ENCODE measurements at places on chromosomes 1 and 21.

GRCh38 chr1:51610637-51611036 lies 6.3 kb upstream of the OSBPL9 start:
- no peak for DNase-seq

DNA sequence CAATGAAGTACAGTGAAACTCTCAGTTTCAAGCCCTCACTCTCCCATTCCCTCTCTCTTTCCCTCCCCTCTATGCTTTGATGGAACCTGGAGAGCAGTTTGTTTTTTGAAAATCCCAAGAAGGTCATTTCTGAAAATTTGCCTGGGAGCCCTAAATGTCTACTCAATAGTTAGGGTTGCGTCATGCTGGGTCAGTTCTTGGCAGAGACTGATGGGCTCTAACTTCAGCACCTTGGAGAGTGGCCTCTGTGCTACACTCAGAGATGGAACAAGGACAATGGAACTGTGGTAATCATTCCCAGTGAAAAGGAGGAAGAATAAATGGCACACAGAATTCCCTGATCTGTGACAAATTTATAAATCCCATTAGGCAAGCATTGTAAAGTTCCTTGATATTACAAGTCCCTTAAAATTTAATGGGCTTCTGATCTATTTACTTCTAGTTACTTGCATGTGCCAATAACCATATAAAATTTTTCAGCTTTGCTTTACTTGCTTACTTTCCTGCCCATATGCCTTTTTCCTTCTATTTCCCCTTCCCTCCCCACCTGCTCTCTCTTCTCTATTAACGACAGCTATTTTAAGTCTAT lies 182.9 kb upstream of the KCND3 start:
- no peak for DNase-seq

- no peak for DNase-seq
Observed at GRCh38 chr1:99180915-99181314, 83.4 kb upstream of the PLPPR4 start.

DNA sequence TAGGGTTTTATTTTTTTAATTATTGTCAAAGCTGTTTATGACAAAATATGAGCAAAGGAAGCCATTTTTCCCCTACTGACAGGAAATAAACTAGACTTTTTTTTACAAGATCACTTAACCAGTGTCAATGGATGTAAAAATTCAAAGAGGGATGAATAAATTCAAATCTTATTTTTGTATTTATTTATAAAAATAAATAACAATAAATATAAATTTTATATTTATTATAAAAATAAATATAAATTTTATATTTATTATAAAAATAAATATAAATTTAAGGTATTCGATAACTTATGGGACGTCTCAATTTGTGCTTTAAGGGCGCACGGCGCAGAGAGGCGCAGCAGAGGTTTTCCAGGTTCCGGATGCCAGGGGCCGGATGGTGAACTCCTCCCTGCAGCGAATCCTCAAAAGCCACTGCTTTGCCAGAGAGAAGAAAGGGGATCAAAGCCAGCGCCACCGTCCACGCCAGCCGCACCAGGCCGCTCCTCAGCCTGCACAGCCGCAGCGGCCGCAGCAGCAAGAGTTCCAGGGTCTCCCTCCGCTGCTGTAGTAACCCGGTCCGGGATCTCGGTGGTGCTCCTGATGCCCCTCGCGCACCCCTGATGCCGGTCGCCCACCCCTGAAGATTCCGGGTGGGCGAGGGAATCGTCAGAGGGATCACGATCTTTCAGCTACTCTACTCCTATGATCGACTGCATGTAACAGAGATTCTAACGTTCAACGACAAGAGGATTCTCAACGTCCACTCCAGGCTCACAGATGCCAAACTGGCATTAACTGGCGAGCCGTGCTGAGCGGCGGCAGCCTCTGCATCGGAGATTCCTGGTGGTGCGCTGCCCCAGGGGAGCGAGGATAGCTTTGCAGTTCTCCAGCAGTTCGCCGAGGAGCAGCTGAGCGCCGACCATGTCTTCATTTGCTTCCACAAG lies 28.5 kb upstream of the RLF start:
- DNase-seq = no peak

DNA sequence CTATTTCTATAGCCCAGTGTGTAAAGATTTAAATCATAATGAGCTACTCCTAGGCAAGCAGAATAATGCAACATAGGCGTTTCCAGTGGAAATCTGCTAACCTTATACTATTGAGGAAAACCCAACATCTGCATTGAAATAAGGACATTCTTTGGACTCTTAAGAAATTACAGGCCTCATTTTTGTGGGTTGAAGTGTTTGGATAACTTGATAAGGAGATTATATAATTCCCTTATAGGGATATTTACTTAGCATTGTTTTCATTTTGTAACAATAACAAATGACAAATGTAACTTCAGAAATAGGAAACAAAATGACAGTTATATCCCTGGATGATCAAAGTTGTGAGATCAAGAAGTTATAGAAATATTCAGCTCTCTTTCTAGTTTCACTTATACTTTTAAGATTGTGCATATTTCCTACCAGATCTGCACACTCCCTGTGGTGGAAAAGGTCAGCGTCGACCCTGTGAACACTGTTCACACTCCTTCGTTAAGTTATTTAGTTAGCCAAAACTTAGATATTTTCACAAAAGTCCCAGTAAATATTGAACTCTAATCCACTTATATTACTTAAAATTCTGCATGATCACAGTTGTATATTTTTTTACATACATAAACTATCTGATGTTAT lies 284.4 kb upstream of the C1orf105 start:
- no peak for DNase-seq

DNA sequence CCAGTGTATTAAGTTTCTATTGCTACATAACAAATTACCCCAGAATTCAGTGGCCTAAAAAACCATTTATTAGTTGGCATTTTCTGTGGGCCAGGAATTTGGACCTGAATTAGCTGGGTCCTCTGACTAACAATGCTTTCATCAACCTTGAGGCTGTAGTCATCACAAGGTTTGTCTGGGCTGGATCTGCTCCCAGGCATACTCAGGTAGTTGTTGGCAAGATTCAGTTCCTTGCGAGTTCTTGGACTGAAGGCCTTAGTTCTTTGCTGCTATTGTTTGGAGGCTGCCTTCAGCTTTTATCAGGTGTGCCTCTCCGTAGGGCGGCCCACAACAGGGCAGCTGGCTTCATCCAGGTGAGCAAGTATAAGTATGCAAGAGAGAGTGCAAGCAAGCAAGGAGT lies 31.4 kb upstream of the DEPDC1 start:
- DNase-seq = no peak

DNA sequence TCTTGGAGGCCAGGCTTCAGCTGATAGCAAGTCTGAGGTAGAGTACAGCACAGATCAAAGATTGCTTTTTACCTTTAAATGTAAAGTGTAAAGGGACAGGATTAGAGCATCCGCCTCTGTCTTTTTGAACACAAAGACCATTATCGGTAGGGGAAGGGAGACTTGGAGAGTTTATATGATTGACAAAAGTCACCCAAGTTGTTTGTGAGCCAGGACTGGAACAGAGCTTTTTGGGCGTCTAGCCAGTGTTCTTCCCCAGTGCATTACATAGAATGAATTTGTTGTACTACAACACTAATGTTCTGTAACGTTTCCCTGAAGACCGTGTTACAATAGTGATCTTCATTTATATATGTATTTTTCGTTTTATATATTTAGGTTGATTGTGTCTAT lies 9.3 kb upstream of the PIGC start:
- DNase-seq = no peak

DNA sequence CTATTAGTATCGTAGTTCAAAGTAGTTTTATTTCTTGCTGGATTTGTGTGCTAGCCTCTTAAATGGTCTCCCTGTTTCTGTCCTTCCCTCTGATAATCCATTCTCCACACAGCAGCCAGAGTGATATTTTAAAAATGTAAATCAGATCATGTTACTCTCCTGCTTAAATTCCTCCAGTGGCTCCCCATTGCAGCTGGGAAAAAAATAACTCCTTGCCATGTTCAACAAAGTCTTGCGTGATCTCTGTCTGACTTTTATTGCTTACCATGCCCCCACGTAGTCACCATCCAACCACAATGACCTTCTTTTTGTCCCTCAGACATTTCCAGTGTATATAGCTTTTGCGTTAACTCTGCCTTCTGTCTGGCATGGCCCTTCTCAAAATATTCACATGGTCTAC lies 178.8 kb downstream of the FGGY start:
- no peak for DNase-seq

GRCh38 chr1:47514229-47514628 lies 76.4 kb downstream of the FOXD2 start:
- DNase-seq = no peak

GRCh38 chr1:227263869-227264268 lies 54.4 kb downstream of the CDC42BPA start:
- DNase-seq = no peak

DNA sequence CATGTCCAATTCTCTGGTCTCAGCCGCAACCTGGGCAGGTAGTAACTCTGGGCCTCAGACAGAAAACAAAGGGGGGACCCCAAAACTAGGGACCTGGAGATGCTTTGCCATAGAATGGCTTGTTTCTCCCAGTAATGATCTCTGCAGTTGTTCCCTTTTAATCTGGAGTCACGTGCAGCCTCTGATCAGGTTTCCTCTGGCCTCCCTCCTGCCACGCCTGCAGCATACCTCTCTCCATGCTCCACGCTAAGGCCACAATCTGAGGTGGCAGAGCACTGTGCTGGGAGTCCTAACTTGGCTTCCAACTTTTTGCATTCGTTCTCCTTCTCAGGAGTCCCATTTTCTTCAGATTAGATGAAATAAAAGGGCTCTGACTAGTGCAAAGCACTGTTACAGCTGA lies 1.9 kb downstream of the PABPC4 start:
- no peak for DNase-seq

- no peak for DNase-seq
Observed at GRCh38 chr1:53176452-53177208, 20.0 kb upstream of the CPT2 start.

DNA sequence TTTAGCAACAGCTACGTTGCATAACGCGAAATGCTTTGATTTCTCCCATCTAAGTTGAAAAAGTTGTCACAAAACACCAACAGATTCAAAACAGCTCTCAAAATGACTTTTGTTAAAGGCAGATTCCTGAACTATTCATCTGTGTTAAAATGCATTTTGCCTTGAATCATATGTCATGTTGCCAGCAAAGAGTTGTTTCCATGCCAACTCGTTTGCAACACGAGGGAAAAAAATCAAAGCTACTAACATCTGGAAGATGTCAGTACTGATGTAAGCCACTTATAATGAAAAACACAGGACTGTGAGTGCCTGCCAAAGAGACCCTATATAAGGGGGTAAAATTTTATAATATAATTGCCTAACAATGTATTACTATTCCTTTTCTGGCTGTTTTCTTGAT lies 182.7 kb upstream of the PTBP2 start:
- DNase-seq = no peak

DNA sequence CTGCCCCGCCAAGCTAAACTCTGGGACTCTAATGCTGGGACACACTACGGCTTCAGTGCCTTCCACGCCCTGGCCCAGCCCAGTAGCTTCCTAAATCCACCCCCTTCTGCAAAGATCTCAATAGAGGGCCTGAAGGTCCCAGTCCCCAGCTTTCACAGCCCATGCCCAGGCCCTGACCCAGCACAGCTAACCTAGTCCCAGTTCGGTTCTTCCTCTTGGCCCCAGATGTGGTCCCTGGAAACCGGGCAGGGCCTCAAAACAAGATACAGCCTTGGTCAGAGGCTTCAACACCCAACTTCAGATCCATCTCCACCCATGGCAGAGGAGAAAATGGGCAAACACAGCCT lies 646 bp upstream of the PDZK1IP1 start:
- no peak for DNase-seq

GRCh38 chr21:41726058-41726558 lies 40.7 kb downstream of the RIPK4 start:
- DNase-seq = no peak

GRCh38 chr1:226978432-226979114 lies 38.5 kb downstream of the COQ8A start:
- DNase-seq = no peak

GRCh38 chr1:233372218-233373120 lies 44.9 kb downstream of the MAP3K21 start:
- no peak for DNase-seq

DNA sequence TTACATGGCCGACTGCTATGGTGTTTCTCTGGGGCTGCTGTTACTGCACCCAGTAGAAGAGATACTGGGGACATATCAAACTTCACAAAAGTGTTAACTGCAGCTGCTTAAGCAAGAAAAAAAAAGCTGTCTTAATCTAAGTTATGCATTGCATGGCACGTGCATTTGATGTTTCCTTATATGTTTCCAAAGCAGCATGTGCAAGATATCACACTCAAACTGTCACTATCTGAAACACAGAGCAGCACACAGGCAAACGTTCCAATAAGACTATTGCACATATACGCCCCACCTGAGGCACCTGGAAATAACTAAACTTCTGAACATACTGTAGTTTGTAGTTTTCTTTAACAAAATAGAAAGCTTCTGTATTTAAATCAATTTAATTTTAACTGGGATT lies 671.4 kb upstream of the ADGRL2 start:
- no peak for DNase-seq

GRCh38 chr1:160838888-160839287 lies 23.8 kb downstream of the CD244 start:
- no peak for DNase-seq

DNA sequence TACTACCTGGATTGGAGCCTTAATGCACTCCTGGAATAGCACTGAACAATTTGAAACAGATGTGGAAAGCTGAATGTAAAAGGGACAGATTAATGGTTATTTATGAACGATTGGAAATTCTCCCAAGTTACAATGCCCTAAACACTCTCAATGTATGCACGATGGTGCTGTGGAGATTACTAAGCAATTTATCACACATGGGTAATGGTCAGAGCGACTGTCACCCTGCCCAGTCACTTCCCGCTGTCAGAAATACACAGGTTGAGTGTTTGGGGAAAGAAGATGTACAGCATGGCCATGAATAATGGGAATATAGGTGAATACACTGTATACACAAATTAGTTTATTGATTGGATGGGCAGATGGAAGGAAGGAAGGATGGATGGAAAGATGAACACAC lies 342.4 kb downstream of the VAV3 start:
- no peak for DNase-seq

DNA sequence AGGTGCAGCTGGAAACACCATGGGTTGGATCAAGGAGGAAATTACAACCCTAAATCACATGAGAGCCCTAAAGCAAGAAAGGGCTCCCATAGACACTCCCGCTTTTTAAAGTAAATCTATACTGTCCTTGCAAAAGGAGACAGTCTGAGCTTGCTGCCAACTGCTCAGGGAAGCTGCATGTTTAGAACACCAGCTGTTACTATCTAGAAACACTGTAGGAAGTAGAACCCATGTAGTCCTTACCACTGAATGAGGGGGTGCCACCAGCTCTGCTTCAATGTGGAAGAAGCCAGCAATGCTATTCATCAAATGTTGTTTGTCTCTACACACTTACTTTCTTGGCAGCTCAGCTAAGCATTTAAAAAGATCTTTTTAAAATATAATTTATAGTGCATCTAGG lies 79.8 kb downstream of the PIGK start:
- DNase-seq = no peak

All from stimulated activated CD4-positive, alpha-beta T cell treated with anti-CD3 and anti-CD28 coated beads, TNF-alpha, amount 100 ng/mL, for 24 hours (primary cell).